ENCODE measurements at places on chromosomes 3 and 15. TPM values are rescaled to one million over a fixed set of nuclear protein-coding genes. Genes with fewer than 3 reads are reported as not detected.

Gene XYLB
- 2.6 TPM for total RNA-seq

Gene PRTG
- total RNA-seq, result 19.4 TPM

Gene IL5RA
- not detected for total RNA-seq

Gene ETV5
- total RNA-seq, result 16.9 TPM

Gene CDHR4
- total RNA-seq, result not detected

DNA sequence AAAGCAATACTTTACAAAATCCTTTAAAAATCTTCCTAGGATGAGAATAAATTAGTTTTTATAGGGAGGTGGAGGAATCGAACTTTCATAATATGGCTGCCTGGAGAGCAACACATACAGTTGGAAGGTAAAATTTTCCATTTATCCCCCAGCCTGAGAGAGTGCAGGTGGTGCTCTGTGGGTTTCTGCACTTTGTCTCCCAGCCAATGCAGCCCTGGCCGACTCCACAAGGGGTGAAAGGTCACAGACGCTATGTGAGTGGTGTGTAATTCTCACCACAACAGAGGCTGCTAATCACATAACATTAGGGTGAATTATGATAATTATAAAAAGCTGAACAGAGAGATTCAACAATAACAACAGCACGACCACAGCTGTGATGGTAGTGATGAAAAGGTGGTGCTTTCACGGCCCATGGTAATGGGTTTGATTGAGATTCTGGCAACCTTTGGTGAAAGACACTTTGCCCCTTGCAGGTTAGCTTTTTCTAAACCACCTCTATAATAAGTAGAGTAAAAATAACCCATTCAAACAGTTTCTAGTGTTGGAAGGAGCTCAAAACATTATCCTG, 30.1 kb upstream of the NANOGP8 start:
- DNase-seq, result peak; percentile 34

GRCh38 chr3:65894126-65894525, 144.6 kb downstream of the MAGI1 start:
- no peak for DNase-seq

GRCh38 chr3:110391640-110392395, 679.8 kb upstream of the NECTIN3 start:
- no peak for DNase-seq

DNA sequence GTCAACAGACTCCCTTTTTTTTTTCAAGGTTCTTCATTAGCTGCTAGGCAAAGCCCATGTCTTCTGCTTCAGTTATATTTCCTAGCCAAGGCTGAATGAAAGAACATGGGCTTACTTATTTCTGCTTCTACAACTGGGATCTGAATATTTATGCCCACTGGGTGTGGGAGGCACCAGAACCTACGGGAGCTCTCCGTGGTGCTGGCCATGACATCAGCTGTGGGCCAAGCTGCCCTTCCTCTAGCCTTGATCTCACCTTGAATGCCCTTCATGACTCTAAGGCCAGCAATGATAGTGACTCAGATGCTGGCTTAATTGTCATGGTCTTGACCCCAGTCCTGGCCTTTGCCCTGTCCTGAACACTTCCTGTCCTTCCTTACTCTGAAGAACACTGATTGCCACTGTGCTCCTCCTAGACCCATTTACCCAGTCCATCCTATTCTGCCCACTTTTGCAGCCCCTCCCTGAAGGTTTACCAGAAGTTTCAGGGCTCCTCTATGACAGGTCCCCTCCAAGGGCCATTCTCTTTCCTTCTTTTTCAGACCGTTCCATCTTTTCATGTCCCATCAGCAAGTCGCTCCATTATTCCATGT, 32.8 kb upstream of the PRR20G start:
- no peak for DNase-seq

DNA sequence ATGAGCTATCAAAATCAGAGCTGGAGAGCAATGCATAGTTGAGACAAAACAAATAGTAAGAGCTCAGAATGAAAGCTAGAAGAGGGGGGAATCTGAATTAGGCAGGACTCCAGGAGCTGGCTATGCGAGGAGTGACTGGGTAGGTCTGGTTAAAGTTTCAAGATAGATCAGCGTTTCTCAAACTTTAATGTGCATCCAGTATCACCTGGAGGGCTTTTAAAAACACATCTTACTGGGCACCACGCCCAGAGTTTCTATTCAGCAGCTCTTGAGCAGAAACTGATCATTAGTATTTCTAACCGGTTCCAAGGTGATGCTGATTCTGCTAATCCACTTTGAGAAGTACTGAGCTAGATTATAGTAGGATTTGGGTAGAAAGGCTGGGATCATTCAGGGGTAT, 96.2 kb upstream of the ACP3 start:
- no peak for DNase-seq

DNA sequence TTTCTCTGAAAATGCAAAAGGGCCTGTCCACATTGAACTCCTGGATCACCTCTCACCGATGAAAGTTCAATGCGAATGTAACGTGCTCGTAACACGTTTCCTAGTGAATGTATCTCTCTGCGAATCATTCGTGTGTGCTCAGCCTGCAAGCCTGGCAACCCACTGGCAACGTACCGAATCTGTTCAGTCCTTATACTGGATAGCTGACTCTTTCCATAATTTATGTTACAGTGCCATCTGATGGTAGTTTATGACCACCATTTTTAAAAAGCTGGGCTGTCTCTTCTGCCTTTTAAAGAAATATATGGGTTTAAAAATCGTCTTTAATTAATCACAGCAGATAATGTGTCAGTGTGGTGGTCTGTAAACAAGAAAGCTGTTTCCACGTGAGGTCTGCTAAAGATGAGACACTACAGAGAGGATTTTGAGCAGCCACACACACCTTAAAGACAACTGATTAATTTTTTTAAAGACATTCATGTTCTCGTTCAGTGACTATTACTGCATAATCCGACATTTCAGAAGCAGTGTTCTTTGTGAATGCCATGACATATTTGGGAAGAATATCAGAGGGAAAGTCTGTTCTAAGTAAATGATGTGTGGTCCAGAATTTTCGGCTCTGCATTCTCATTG, 69.4 kb upstream of the FOXP1 start:
- peak; percentile 27 for DNase-seq

- DNase-seq, result no peak
Observed at GRCh38 chr3:186823386-186823785, 17.1 kb upstream of the RFC4 start.

DNA sequence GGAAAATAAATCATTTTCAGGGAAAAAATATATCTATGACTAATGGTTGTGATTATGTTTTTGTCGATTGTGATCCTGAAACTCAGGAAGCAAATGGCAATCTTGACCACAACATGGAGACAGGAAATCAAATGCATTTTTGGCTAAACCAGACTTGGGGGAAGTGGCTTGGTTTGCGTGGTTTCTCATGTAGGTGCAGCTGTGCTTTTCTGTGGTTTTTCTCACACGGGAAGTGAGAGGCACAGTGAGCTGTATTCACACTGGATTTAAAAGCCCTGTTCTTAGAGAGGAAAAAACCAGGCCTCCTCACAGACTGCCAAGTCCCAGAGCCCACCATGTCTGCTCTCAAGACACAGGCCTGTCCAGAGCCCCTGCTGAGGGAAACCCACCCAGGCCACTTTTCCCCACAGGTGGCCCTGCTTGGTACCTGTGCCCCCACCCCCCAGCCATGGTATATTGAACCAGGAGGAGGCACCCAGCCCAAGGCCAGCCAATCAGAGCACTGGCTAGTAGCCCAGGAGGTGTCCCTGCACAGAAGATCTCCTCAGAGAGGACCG, 46.1 kb downstream of the BTD start:
- no peak for DNase-seq

DNA sequence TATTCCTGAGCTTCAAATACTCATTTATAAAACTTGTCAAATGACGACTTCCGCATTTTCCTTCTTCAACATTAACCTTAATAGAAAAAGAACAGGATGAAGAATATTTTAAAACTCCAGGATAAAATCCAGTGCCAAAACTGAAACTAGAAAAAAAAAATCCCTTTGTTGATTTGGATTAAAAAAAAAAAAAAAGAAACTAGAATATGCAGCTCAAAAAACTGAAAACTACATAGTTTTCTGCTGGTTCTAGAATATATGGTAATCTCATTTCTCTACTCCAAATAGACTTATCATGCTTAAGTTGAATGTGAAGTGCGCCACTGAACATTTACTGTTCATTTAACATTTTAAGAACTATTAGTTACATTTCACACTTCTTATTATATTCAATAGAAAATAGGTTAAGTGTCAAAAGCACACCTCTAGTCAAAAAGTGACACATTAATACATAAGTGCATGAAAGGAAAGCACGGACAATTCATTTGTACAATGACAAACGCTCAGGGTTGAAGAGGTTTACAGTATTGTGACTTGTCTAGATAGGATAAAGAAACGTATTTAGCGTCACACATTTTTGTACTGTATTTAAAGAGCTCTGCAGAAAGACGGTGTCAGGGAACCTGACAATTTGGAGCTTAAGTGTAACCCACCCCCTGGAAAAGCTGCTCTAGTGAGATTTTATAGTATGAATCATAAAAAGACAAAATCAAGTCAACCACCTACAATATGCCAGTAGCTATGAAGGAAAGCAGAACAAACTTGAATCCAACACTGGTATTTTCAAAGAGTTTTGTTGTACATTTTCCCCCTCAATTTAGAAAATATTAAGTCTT, 5.8 kb downstream of the TRA2B start:
- no peak for DNase-seq

DNA sequence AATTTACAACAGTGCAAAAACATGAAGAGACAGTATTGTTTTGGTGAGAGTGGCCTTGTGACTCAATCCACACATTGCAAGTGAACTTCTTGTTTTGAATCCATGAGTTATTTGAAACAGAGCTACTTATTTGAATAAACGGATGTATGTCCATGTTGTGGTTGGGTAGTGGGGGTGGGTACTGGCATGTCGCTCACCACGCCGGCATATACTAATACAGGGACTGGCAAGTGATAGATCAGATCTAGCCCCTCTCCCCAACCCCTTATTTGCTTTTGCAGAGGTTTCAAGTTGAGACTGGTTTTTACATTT, 83.8 kb downstream of the EDEM1 start:
- DNase-seq, result no peak

GRCh38 chr15:47460795-47461573, 256.3 kb upstream of the SEMA6D start:
- no peak for DNase-seq

DNA sequence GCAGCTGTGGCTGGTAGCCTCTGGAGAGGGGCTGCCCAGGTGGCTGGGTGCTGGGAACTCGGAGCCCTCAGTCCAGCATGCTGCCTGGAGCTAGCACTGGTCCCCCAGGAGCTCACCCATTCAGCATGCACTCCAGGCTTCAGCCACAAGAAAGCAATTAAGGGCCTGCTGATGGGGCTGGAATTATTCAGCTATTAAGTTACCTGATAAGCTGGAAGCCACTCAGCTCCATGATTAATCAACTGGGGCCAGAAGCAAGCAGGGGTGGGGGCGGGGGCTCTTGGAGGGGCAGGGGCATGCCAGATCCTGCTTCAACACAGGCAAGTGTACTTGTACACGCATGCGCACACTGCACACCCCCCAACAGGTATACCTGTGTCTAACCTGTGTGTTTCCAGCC, 22.1 kb upstream of the TMEM115 start:
- no peak for DNase-seq

- DNase-seq, result no peak
Observed at GRCh38 chr15:51878446-51879386, 49.3 kb downstream of the TMOD3 start.

GRCh38 chr3:83649692-83650091, 1309.1 kb upstream of the CADM2 start:
- DNase-seq, result no peak

- no peak for DNase-seq
Observed at GRCh38 chr3:42836150-42837123, 27.2 kb downstream of the ACKR2 start.

- DNase-seq, result no peak
Observed at GRCh38 chr3:60010781-60011180, 961.0 kb upstream of the CFAP20DC start.

- DNase-seq, result no peak
Observed at GRCh38 chr3:27176256-27176655, 192.9 kb downstream of the NEK10 start.

- DNase-seq, result no peak
Observed at GRCh38 chr3:151124476-151124875, 39.0 kb downstream of the MED12L start.

- no peak for DNase-seq
Observed at GRCh38 chr3:183460081-183461055, 31.9 kb upstream of the MCF2L2 start.

DNA sequence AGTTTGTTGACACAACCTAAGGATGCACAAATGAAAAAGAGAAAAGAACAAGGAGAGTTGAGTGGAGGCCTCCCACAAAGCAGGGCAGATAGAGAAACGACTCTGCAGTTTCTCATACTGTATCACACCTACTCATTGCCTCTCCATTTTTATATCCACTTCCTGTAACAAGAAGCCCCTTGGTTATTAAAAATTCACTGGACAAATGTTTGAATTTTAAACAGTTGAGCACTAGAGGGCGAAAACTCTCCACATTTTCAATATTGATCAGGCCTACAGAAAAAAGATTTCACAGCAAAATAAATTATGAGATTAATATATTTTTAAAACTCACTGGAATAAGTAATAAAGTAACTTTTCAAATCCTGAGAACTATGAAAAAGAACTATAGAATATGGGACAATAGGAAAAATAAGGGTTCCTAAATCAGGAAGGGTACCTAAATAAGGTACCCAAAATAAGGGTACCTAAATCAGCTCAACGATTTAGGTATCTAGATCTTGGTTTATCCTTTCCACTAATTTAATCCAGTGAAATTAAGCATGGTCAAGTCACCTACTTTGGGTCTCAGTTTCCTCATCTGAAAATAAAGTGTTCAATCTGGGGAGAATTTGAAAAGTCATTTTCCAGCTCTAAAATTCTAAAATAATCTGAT, 47.0 kb upstream of the PPIB start:
- DNase-seq, result no peak

DNA sequence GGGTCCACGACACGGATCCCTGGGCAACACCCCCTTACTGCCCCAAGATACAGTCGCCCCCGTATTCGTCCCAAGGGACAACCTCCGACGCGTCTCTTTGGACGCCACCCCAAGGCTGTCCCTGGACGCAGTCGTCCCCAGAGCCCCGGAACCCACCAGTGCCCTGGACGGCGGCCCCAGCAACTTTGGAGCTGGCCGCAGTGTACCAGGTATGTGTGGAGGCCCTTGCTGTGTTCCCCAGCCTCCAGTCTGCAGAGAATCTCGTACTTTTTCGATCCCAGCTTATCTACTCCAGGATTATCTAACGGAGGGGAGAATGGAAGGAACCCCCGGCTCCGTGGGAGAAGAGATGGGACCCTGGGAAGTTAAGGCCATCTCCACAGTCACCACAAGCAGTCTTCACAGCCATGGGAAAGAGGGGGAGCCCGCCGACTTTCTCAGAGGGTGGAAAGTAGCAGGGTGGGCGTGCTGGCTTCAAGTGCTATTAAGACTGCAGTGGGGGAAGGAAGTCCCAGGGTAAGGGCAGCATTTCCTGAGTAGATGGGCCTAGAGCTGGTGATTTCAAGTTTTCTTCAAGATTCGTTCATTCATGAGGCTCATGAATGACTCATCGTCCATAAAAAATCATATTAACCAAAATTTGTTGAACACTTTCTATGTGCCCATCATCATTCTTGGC, 1.1 kb downstream of the MESP2 start:
- DNase-seq, result no peak

All from glutamatergic neuron (in vitro differentiated cells).